Stimulated activated CD4-positive, alpha-beta T cell treated with anti-CD3 and anti-CD28 coated beads, Interleukin-2, amount 100 ng/mL, for 48 hours (primary cell): ENCODE measurements at places on chromosomes 2 and 18.

- DNase-seq = no peak
These were observed 330.2 kb downstream of the DSC3 start for GRCh38 chr18:30712383-30712782.

- DNase-seq = no peak
These were observed 30.7 kb downstream of the PTRHD1 start for GRCh38 chr2:24762518-24762917.

- peak; percentile 47 for DNase-seq
These were observed 455 bp upstream of the TLK1 start for GRCh38 chr2:171160956-171161740.

- DNase-seq = no peak
These were observed 143.1 kb downstream of the FHOD3 start for GRCh38 chr18:36440614-36441013.

DNA sequence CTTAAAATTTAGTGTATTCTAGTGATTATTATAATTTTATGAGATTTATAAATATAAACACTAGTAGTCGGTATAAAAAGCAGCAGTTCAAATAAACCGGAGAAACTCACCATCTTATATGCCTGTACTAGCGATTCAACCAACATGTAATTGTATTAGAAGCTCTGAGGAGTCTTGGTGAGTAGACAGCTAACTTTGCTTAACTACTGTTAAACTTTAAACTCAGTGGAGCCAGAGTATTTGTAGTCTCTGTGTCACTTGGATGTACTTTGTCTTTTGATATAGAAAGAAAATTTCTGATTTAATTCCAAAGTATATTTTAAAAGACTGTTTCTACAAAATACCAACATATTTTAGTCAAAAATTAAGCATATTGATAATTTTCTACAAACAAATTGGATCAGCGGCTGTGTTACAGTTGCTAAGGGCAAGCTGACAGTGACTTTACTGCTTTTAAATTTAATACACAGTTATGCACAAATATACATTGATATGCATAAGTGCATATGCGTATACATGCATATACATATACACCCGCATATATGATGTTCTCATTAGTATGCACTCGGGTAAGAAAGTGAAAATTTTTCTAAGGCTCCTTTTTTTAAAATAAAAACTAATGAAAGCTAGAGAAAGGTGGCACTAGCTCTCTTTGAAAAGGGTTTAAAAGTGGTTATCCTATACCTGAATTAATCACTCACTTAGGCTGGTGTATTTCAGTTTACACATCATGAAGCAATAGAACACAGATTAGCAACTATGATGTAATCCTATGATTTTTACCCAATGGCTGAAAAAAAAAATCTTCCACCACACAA is 374.5 kb downstream of the NCKAP5 start:
- DNase-seq = no peak

GRCh38 chr2:109662889-109663288 is 48.7 kb downstream of the SOWAHC start:
- no peak for DNase-seq

- DNase-seq = no peak
These were observed 874 bp downstream of the NDUFAF7 start for GRCh38 chr2:37232131-37232933.

DNA sequence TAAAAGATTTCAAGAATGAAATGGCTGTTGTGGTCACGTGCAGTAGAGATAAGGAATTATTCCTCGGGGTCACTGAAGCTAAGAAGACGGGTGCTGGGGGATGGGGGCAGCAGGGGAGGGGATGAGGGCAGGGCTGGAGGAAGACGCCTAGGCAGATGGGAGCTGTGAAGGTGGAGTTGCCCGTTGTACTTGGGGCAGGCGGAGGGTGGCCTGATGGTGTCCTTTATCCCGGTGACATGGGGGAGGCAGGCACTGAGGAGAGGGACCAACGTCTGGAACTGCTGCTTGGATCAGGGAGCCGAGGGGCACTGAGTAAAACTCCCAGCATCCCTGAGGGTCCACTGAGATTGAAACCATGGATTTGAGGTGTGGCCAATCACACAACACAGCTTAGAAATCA is 64.9 kb downstream of the ZCCHC2 start:
- no peak for DNase-seq

DNA sequence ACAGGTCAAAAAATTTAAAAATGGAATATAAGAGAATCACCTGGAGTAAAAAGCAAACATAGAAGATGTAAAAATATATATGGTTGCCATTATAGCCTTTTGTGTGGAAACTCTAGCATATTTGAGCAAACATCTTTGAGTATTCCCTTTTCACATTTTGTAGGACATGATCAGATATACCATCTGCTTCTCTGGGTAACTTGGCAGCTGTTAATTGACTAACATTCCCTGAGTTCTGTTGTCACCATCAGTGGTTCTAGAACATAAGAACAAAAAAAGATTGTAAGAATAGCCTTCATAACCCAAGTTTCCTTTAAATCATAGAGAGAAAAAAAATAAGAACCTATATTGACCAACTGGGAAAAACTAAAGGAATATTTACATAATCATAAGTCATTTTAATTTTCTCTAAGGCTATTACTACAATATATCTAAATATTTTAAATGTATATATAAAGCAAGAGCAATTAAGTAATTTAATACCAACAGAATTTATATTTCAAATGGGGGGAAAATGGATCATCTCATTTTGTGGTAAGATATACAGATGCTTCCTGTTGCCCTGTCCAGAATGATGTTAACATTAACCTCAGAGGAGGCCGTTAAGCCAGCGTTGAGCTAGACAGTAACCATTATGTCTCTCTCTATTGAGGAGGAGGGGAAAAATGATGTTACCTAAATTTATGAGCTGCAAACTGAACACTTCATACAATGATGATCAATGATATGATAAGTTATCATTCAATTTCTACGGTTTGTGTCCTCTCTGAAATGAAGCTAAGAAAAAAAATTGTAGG is 9.8 kb upstream of the INO80D start:
- no peak for DNase-seq

DNA sequence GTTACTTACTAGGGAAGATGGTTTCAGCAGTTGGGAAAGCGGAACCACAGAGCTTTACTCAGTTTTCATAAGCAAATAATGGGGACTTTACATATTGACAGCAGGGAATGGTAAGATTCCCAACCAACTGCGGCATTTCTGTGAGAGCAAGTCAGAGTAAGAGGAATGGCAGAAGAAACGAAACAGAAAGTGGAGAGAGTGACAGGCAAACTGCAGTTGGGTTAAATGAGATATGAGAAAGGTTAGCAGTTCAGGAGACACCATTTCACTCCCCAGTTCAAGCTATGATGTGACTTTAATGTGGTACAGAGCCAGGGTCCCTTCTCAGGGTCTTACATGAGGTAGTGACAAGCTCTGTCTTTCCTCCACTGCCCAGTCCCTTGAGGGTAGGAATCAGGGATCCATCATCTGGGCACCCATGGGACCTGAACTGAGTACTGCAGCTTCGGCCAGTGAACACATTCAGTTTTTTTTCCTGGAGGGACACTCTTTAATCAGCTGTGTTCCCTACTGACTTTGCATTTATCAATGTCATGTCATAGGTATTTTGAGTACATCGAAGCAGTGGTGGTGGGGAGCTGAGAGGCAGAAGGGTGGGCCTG is 33.0 kb upstream of the GREB1 start:
- DNase-seq = no peak

- no peak for DNase-seq
These were observed 168.7 kb upstream of the HDAC4 start for GRCh38 chr2:239569401-239570090.

DNA sequence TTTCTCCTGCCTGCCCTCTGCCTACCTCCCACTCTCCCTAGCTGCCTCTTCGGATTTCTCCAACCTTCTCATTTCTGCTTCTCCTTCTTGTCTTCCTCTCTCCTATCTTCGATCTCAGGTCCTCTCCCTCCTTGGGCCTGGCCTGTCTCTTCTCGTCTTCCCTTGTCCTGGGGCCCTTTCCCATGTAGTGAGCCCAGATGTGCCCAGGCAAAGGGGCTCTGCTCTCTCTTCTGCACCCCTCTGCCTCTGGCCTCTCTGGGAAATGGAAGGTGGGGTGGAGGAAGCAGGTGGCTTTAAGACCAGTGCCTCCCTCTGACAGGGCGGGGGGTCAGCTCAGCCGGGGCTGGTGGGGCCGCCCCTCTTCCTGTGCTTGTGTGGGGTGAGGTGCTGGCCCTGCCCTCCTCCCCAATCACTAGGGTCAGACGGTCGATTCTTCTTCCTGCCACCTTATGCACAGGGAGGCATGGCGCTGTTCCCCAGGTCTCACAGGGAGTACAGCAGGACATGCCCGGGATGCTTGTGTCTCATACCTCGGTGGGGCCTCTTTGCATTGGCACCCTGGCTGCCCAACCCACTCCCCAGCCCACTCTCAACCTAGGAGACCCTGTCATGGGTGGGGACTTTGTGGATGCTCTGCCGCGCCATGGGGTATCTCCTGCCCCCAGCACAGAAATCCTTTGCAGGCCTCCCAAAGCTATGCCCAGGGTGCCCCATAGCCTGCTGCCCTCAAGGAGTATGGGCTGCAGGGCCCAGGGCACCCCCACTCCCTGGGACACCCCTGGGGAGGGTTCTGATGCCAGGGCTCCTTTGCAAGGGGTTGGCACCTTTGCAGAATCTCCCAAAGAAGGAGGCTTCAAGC is 213.8 kb upstream of the HAAO start:
- DNase-seq = no peak
